Myocyte (in vitro differentiated cells): ENCODE measurements at places on chromosomes 7 and 10.

DNA sequence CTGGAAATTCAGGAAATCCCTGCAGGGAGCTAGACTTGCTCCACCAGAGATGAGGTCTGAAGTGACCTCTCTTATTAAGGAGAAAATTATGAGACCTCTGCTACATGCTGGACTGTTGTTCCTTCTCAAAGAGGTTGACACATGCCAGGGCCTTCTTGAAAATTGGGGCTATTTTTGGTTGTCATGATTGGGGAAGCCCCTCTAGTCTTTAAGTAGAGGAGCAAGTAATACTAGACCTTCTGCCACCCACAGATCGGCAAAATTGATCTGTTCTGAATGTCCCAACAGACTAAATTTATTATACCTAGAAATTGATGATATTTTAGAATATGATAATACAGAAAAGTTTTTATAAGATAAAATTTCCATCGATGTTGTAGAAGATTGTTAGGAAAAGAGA is 160.8 kb upstream of the GRB10 start:
- DNase-seq, result no peak

DNA sequence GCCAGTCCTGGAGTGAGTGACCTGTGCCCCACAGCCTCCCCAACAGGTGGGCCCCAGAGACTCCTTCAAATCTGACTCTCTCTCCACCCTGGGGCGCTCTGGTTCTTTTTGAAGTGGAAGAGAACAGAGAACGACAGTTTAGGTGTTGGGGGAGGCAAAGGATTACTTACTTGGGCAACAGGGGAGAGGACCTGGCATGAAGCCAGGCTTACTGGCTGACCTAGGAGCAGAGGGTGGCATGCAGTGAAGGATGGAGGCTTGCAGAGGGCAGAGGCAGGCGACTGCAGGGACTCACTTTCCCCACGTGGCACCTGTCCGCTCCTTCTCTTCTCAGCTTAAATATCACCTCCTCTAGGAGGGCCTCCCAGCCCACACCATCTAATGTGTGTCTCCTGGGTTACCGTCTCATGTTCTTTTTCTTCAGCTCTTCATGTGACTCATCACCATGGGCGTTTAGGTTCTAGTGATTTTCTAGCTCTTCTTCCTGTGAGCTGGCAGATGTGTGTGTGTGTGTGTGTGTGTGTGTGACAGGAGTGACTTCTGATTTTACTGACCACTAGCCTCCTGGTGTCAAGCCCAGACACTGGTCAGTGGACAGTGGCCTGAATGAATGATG is 15.5 kb downstream of the LZTS2 start:
- peak; percentile 71 for DNase-seq

DNA sequence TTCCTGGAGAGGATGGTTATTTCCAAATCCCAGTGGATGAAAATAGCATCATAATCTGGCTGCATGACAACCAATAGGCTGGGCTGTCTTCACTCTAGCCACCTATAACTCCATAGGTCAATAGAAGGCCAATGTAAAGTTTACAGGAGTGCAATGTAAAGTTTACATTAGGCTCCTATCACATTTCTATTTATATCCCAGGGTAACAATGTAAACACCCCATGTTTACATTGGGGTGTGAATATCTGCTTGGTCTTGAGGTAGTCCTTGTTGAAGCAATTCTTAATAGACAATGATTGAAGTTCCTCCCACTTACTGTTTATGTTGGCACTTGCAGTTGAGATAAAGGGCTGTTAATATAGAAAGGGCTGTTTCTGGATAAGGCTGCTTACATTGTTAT is 21.5 kb downstream of the CH25H start:
- no peak for DNase-seq

DNA sequence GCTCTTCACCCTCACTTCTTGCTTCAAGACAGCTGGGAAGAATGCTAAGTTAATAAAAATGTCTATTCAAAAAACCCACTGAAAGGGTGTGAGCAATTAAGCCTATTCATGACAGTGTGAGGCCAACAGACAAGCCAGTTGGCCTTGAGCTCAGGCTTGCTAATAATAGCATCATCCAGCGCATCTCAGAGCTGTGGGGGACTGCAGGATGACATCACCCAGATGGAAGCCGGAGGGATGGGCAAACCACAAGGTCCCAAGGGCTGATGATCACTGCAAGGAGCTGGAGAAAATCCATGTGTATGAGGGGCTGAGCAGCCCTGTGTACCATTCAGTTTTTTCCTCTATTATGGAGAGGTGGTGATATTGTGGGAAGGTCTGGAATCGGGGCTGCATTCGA is 770.4 kb downstream of the TNS3 start:
- DNase-seq, result peak; percentile 100

DNA sequence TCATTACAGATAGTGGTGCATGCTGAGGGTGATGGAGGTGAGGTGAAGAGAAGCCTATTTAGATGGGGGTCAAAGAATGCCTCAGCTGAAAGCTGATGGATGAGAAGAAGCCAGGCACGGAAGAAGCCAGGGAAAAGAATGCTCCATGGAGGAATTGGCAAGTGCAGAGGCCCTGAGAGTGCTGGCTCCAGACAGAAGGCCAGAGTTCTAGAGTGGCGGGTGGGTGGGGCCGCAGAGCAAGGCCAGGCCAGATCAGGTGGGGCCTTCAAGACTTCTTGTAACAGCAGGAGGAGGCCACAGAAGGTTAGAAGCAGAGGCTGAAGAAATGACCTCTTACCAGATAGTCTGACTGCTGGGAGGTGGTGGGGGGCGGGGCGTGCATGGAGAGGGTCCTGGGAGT is 7.3 kb downstream of the EEPD1 start:
- DNase-seq, result no peak

- DNase-seq, result peak; percentile 59
These were observed 25.2 kb downstream of the TMEM120A start for GRCh38 chr7:75969182-75969581.

GRCh38 chr7:31059551-31059950 is 7.4 kb downstream of the ADCYAP1R1 start:
- no peak for DNase-seq

GRCh38 chr7:30276203-30276900 is 8.0 kb upstream of the ZNRF2 start:
- peak; percentile 74 for DNase-seq

DNA sequence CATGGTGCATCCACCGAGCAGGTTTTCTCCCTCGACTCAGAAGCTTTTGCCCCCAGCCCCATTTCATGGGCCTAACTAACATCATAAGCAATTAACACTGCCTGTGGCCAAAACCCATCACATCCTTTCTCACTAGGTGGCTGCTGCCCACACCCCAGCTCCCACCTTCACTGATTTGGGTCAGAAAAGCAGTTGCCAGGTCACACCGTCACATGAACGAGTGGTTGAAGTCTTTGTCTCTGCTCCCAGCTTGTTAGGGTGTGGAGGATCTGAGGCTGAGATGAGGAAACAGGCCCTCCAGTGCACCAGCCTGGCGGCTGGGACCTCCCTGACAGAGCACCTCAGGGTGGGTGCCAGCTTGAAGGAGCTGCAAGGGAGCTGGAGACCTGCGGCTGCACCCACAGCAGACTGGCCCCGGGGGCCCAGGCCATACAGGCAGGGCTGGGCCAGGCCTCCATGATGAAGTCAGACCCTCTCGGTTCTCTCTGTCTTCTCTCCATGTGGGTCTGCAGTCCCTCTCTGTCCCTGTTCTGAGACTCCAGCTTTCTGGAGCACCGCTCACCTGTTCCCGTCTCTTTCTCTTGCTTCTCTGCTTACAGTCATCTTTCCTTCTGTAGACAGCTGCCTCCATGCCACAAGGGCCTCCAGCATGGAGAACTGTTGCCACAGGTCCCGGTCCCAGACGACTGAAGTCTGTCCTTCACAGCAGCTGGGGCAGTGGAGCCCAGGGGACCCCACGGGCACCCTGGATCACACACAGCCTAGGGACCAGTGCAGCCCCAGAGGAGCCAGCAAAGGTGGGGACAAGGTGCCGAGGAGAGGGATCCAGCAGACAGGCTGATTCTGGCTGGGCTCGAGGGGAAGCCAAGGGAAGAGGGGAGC is 13.8 kb upstream of the INPP5A start:
- peak; percentile 51 for DNase-seq

DNA sequence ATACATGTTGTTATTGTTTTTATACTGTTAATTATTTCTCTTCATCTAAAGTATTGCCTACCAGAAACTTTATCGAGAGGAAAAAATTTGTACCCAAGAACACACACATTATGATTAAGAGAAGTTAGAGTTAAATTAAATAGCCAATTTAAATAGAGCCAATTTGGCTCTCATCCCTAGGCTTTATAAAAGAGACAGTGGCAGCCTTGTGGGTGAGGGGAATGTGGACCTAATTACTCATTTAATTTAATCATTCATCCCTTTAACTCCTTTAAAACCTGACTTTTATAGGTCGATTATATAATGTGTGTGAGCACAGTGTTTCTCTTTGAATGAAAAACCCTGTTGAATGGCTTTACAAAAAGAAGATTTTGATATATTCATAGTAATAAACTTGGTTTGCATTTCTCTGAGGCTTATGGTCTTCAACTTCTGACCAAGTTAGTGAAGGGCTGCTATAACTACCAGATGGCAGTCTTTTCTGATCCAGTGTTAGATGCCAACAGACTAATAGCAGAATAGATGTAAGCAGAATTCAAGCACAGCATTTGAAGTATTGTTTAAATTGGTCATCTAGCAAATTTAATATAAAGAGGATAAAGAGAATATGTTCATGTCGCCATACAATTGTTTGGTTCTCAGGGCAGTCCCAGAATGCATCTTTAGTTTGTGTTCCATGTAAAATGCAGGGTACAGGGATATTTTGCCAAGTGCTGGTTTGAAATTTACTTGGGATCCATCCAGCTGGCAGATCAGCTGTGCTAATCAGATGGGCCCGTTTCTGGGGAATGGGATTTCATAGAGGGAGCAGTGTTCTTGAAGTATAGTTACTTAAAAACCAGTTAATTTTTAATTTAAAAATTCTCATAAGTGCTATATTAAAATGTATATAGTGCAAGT is 25.3 kb downstream of the ADD3 start:
- peak; percentile 25 for DNase-seq

GRCh38 chr7:10106609-10107008 is 867.1 kb upstream of the PHF14 start:
- no peak for DNase-seq

DNA sequence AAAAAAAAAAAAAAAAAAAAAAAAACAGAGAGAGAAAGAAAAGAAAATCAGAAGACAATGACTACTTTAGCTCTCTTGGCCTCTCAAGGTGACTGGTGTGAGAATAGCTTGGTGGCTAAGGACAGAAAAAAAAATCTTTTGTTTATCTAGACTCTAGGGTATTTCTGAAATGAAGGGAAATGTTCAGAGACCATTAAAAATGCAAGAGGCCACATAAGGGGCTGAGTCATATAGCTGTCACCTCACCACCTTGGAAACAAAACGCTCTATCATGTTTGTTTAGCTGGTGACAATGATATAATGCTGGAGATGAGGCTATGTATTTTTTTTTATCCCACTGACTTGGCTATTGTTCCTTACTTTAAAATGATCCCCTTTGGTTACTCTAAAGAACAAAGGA is 287.0 kb upstream of the CDC14C start:
- DNase-seq, result peak; percentile 73

- no peak for DNase-seq
These were observed 62.2 kb downstream of the ST7 start for GRCh38 chr7:117015258-117016184.

DNA sequence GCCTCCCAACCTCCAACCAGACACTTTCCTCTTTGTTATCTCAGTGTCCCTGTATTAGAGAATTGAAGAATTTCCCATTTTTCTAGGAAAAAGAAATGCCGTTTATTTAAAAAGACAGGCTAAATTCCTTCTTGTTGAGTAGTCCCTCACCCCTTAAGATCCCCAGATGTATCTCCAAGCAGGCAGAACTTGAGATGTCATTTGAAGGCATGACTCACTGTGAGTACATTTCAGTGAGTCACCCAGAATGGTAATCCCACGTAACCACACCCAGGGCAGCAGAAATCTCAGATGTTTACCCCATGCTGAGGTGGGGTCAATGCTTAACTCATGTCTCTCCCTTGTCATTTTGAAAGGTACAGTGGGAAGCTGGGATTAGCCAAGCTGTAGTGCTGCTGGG is 4.4 kb downstream of the ZNF655 start:
- DNase-seq, result peak; percentile 96

GRCh38 chr7:129376076-129376777 is 58.0 kb upstream of the STRIP2 start:
- peak; percentile 36 for DNase-seq

DNA sequence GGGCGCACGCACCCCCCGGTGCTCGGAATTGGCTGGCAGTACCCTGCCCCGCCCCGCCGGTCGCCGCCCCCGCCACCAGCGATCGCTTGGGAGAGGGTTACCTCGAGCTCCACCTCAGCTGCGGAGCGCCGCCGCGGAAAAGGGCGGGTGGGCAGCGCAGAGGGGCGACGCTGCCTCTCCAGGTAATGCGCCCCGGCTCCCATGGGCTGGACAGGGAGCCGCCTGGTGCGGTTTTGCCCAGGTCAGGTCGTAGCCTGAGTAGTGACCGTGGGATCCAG is 1.3 kb downstream of the PFKFB3 start:
- no peak for DNase-seq

DNA sequence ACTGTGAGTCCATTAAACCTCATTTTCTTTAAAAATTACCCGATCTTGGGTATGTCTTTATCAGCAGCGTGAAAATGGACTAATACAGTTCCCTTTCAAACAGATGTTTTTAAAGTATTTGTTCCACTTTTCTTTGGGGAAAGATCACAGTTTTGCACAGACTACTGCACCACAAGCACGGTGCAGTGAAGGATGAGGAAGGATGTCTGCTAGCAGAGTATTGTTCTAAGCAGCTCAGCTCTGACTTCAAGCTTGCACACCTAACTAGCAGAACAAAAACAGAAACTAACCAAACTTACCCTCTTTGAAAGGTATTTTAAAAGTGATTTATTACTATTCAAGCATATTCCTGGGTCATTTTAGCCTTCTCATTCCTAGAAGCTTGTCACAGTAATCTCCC is 20.0 kb downstream of the THNSL1 start:
- no peak for DNase-seq

DNA sequence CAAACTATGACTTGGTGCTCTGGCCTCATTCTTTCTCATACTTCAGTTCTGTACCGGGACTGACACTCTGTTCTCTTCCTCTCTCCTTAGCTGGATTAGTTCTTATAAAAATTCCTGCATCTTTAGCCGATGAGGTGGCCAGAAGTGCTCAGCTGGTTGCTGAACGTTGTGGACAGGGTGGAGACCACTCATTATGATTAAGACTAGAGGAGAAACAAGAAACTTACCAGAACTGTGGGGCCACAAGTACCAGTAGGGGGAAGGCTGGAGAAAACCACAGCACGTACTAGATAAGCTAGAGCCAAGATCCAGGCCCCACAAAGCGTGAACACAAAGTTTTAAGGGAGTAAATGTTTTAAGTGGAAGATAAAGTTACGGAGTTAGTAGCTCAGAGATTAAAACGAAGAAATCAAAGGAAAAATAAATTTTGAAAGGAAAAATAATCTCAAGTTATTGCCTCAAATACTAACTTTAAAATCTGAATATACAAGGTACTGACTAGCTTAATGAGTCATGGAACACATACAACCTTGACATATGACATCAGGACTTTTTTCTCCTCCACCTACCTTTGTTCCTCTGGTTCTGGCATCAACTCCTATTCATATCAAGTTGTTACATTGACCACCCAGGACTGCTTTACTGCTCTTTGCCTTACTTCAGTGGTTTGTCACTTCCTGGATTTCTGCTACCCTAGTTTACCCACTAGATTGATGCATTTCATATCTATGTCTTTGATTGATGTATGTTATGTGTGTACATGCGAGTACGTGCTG is 469.0 kb downstream of the TFEC start:
- peak; percentile 55 for DNase-seq
